ENCODE measurements at places on chromosomes 5 and 9. TPM values are rescaled to one million over a fixed set of nuclear protein-coding genes. Genes with fewer than 3 reads are reported as not detected.

- DNase-seq = no peak
Measured at GRCh38 chr5:178192244-178192643, 5.1 kb upstream of the GMCL2 start.

DNA sequence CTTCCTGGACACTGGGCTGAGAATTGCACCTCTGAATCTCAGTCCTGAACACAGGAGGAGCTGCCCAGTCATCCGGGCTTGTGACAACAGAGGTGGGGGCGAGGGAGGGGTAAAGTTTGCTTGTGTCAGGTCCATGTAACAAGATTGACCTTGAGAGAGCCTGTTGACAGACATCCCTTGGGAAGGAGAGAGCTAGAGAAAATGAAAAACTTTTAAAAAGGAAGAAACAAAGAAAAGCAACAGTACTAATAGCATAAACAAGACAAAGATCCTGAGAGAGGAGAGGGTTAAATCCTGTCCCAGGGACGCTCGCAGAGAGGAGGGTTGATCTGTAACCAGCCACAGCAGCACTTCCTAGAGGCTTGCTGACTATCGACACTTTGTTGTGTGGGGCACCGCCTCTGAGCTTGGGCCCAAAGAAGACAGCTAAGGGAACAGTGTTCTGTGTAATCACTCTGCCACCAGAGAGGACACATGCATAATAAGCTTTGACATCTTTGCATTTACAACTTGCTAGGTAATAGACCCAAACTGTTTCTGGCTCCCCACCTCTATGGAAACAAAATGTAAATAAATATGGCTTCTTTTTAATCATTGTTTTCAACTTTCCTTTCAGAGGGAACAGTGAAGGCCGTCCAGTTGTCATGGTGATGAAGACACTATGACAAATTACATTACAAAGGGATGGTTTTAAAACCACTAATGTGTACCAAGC is 363.7 kb downstream of the CSNK1G3 start:
- no peak for DNase-seq

GRCh38 chr5:134533115-134533815 is 7.8 kb downstream of the JADE2 start:
- DNase-seq = peak; percentile 74

DNA sequence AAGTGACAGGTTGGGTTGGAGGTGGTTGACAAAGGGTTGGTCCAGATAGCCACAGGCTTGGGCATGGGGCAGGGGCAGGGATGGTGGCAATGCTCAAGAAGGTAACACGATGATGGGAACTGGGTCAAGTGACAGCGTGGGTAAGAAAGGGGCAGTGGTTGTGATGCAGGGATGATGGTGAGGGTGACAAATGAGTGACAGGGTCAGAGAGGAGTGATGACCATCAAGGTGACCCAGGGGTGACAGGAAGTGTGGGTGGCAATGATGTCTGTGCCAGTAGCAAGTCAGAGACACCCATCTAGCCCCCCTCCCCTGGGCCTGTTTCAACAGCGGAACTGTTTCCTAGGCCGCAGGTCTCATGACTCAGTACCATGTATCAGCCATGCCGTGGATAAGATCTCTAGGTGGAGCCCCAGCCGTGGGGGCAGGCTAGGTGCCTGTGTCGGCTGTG is 20.5 kb downstream of the AQP3 start:
- DNase-seq = peak; percentile 73

GRCh38 chr5:132019337-132019736 is 7.9 kb upstream of the ACSL6 start:
- DNase-seq = peak; percentile 26

Gene TCF7
- 3.6 TPM for total RNA-seq
